ENCODE measurements at places on chromosomes 3 and 15.

GRCh38 chr3:81955878-81956277, 194.4 kb upstream of the GBE1 start:
- no peak for DNase-seq

- DNase-seq, result no peak
Measured at GRCh38 chr3:24514119-24514518, 19.5 kb upstream of the THRB start.

GRCh38 chr15:39478996-39479395, 101.9 kb upstream of the THBS1 start:
- DNase-seq, result no peak

GRCh38 chr3:43319376-43319775, 33.0 kb downstream of the SNRK start:
- DNase-seq, result no peak

GRCh38 chr3:155070932-155071387, 9.2 kb upstream of the MME start:
- no peak for DNase-seq

DNA sequence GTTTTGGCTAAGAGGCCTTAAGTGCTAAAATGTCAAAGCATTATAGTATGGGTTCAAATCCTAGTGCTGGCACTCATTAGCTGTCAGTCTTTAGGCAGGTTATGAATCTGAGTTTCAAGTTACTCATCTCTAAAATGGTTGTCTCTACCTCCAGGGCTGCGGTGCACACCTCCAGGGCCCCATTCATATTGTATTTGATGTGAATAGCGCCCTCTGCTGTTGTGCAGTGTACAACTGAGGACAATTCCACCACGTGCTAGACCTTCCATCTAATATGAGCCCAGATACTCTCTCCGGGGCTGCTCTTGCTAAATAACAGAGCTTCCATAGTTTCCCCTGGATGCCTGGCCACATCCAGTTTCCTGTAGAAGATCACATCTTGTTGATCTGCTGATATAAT, 54.3 kb downstream of the OXNAD1 start:
- DNase-seq, result peak; percentile 78

- DNase-seq, result no peak
Measured at GRCh38 chr3:34646911-34647460, 848.6 kb downstream of the PDCD6IP start.

GRCh38 chr3:178671791-178672190, 135.6 kb downstream of the KCNMB2 start:
- no peak for DNase-seq

DNA sequence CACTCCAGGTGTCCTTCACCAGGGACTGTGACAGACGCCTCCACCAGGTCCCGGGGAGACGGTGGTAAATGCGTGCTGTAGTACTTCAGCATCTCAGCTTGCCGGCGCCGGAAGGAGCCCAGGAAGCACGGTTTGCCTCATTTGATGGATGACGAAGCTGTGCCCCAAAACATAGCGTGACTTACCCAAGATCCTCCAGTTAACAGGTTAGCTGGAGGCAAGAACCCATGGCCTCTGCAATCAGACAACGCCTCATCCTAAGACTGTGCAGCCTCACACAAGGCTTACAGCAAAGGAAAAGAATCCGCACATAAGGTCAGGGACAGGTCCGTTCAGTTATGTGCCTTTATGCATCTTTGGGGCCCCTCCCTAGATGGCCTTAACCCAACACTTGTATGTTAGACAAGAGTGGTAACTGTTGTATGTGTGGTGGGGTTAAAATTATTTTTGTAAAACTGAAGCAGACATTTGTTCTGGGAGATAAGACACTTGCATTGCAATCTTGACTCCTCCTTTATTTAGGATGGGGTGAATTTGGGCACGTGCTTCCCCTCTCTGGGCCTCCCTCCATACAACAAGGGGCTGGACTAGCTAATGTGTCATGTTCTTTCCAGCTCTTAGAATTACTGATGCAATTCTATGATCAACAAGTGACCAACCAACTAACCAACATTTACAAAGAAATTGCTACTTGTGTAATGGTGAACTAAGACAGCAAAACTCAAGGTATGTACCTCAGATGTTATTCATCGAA, 39.4 kb downstream of the VGLL4 start:
- DNase-seq, result no peak

- peak; percentile 69 for DNase-seq
Measured at GRCh38 chr15:75727851-75728715, 15.4 kb upstream of the CSPG4 start.

GRCh38 chr15:71443538-71443937, 328.3 kb downstream of the THSD4 start:
- peak; percentile 42 for DNase-seq

GRCh38 chr3:40962721-40963120, 236.6 kb upstream of the CTNNB1 start:
- DNase-seq, result no peak
